Urothelium cell line (cell line): ENCODE measurements at places on chromosomes 7 and 10.

- no peak for DNase-seq
These were observed 111.5 kb upstream of the RAB18 start for GRCh38 chr10:27392606-27393005.

DNA sequence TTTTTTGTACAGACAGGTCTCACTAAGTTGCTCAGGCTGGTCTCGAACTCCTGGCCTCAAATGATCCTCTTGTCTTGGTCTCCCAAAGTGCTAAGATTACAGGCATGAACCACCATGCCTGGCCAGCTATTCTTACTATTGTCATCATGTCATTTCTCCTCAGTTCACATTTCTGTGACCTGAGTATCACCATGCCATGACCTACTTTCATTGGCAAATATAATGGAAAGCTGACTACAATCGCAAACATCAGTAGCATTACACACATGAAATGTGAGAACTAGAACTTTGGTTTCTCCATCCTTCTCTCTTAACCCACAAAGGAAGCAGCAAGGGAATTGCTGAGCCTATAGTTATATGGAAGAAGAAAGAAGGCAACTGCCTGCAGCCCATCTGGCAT, 26.0 kb upstream of the WIPF3 start:
- DNase-seq = no peak

GRCh38 chr7:111985798-111986197, 220.4 kb downstream of the DOCK4 start:
- DNase-seq = no peak

DNA sequence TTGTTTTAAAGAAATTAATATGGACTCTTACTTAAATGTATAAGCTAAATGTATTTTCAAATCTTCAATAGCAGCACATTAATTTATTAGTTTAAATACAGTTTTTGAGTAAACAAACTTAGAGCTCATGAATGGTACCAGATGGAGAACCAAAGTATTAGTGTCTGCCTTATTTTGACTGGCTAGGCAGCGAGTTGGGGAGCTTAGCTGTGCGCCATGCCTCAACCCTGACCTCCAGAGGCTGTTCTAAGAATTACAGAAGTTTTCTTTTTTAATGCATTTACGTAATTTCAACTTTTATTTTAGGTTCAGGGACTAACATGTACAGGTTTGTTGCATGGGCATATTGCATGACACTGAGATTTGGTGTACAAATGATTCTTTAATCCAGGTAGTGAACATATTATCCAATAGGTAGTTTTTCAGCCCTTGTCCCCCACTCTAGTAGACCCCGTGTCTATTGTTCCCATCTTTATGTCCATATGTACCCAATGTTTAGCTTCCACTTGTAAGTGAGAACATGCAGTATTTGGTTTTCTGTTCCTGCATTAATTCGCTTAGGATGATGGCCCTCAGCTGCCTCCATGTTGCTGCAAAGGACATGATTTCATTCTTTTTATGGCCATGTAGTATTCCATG, 166.8 kb downstream of the IQUB start:
- peak; percentile 41 for DNase-seq

- no peak for DNase-seq
These were observed 23.0 kb downstream of the P4HA1 start for GRCh38 chr10:73073627-73074026.

- peak; percentile 42 for DNase-seq
These were observed 179.5 kb upstream of the PLXNA4 start for GRCh38 chr7:132755538-132756483.

DNA sequence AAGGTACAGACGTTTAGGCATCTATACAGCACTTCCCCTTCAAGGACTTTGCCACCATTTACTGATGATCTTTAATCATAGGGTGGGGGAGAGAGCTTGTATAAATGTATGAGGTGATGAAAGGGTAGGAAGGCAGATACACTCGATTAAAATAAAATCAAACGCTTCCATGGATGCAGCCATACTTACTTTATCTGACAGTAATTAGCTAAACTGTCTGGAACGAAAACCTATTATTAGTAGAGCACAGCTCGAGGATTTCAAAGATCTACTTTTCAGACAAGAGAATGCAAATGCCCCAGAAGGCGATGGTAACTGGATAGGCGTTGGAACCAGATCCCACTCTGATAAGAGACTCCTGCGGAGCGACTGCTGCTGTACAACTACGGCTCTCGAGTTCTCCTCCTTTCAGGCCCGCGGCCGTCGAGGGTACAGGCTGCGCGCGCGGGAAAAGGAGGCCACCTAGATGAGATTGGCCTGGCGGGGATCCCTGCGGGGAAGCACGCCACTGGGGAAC, 3.1 kb upstream of the NKX2-3 start:
- DNase-seq = no peak

DNA sequence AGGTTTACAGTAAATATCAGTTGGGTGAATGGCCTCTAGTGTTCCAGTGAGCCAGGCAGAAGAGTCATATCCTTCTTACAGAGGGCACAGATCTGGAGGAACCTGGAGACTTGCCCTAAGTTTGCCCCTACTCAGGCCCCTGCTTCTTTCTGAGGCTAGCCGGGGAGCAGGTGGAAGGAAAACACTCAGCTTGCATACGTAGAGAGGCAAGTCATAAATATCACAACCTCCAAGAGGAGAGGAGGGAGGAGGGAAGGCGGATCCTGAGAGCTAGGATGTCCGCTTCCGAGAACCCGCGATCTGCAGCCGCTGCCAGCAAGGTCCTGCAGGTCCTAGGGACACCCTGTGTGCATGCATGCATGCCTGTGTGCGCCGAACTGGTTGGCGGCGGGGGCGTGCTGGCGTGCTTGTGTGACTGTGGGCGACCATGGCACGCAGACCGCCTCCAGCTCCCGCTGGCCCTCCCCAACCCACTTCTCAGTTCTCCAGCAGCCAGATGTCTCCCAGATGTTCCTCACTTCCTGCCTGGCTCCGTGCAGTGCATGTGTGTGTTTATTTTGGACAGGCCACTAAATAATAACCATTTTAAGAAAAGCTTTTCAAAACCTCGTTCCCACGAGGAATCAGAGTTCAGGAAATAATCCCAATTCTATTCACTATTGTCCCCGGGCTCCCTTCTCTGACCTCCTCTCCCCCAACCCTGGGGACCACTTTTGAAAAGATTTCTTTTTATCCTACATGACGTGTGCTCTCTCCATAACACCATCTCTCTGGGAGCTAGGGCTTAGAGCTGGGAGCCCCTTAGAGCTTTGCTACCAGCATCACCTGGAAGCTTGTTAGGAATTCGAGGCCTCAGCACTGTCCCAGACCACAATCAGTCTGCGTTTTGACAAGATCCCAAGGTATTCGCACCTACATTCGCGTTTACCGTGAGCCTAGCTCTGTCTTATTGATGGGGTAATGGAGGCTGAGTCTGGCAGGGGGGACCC, 32.4 kb downstream of the UNC5B start:
- DNase-seq = no peak

- DNase-seq = no peak
These were observed 28.9 kb upstream of the ANAPC16 start for GRCh38 chr10:72186982-72187330.

GRCh38 chr10:58661336-58661735, 148.7 kb downstream of the BICC1 start:
- DNase-seq = no peak

GRCh38 chr7:151744656-151745638, 132.0 kb downstream of the PRKAG2 start:
- DNase-seq = peak; percentile 31

DNA sequence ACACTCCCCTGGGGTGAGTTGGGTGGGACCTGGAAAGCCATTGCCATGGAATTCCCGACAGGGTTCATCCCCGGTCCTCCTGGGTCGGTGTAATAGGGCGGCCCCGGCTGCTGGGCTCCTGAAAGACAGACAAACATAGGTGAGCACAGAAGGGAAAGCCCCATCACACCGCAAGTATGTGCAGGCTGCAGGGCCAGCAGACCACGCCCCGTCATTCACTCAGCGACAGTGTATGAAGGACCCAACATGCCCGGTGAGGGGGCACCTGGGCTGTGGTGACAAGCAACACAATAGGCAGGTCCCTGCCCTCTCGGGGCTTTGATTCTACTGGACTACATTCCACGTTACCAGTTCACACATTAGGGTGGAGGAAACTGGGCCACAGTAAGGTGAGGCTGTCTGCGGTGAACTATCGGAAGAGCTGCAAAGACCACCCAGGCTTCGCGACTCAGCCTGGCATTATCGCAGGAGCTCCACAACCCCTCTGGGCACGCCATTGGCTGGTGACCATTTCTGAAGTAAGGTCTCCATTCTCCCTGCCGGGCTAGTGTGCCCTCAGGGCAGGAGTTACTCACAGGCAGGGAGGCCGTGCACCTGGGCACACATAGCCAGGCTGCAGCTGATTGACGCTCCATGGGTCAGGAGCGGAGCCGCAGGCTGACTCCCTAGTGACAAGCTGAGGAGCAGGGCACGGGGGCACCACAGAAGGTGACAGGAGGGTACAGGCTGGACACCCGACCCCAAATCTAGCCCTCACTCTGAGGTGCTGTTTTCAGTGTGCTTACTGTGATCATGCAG, 99.2 kb downstream of the VOPP1 start:
- no peak for DNase-seq

DNA sequence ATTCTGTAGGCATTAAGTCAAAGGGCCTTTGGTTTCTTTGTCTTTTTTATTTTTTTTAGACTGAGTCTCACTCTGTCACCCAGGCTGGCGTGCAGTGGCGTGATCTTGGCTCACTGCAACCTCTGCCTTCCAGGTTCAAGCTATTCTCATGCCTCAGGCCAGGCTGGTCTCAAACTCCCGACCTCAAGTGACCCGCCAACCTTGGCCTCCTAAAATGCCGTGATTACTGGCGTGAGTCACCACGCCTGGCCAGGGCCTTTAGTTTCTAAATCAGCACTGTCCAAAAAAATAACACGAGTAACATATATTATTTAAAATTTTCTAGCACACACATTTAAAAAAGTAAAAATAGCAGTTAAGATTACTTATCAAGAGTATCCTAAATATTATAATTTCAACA, 11.1 kb upstream of the ACSL5 start:
- no peak for DNase-seq

DNA sequence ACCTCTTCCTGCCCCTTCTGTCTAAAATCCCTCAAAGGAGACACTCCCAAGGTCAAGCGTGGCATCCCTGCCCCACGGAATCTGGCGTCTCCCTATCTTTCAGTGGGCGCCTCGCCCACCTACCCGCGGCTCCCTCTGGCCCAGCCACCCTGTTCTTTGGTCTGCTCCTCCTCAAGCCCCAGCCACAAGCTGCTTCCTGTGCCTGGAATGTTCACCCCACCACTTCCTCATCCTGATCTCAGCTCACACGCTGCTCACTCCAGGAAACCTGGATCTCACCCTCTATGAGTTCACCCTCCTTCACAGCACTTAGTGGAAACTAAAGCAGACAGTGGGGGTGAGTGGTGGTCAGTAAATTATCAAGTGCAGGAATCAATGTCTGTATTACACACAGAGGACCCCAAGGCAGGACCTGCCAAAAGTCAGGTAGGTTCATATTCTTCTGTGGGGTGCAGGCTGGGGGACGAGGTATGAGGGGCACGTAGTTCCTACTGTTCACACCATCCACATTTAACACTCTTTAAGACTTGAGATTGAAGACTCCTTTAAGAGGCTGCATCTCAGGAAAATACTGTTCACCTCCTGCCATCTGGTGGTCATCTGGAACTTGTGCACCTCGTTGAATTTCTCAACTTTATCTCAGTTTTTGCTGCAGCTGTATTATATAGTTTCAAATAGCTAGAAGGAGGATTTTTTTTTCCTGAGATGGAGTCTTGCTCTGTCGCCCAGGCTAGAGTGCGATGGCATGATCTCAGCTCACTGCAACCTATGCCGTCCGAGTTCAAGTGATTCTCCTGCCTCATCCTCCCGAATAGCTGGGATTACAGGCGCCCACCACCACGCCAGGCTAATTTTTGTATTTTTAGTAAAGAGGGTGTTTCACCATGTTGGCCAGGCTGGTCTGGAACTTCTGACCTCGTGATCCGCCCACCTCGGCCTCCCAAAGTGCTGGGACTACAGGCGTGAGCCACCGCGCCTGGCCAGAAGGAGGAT, 166.6 kb downstream of the ARHGAP21 start:
- DNase-seq = peak; percentile 58

GRCh38 chr7:55561690-55562089, 10.6 kb downstream of the VOPP1 start:
- no peak for DNase-seq

DNA sequence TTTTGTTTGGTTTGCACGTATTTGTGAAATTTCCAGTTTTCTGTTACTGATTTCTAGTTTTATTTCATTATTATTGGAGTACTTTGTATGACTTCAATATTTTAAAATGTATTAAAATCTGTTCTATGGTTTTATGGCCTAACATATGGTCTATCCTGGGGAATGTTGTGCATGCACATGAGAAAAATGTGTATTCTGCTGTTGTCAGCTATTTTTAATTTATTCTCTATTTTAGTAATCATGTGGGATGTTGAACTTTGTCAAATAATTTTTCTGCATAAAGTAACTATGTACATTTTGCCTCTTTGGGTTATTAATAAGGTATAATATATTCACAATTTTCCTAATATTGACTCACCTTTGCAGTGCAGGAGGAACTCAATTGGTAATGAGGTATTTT, 46.7 kb downstream of the EBLN1 start:
- no peak for DNase-seq

DNA sequence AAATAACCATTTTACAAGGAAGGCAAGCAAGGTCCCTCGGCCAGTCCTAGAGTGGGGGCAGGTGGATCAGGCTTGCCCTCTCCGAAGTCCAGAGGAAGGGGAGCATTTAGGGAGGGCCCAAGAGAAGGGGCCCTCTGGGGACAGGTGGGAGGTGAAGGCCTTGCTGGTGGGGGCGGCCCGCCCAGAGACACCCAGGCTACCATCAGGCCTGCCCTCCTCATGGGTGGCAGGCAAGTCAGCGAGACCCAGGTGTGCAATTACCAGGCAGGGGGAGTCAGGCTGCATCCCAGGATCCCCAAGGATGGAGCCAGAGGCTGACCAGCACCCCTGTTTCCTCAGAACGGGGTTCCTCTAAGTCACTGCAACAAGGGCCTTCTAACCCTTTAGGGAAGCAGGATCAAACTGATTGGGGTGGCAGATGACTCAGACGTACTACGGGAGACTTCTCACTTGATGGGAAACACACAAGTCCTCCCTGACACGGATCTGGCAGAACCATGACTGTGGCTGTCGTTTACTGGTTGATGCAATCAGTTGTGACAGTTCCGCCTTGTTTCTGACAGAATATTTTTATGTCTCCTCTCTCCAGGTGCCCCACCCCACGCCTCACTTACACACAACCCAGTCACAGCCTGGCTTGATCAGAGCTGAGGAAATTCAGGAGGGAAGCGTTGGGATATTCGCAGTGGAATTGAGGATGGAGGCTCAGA, 8.2 kb downstream of the LOXL4 start:
- no peak for DNase-seq

DNA sequence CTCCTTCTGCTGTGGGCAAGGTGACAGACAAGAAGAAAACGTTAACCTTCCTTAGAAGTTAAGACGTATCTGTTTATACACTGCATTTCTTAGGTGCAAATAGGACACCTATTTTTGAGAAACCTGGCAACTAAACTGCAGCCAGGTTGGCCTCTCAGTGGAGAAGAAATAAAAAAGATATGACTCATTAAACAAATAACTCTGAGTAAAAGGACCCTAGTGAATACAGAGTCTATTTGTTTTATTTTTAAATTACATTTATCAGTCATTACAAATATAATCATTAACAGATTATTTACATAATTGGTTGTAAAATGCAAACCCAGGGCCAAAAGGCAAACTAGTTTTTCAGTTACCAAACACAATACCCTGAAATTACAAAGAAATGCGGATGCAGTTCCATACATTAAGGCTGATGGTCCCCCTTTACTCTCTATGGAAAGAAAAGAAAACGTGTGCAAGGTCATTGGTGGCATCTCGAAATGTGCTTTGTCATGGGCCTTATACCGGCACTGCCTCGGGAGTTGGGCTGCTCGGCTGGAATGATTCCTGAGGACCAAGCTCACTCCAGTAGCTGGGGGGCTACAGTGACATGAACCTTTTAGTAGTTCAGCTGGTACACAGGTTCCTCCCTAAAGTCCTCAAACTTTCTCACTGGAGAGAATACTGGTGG, 38.4 kb downstream of the ADRB1 start:
- no peak for DNase-seq
